ENCODE measurements at places on chromosomes 7 and 10. TPM values are rescaled to one million over a fixed set of nuclear protein-coding genes. Genes with fewer than 3 reads are reported as not detected.

GRCh38 chr7:36088966-36089365, 64.1 kb upstream of the EEPD1 start:
- DNase-seq, result no peak

DNA sequence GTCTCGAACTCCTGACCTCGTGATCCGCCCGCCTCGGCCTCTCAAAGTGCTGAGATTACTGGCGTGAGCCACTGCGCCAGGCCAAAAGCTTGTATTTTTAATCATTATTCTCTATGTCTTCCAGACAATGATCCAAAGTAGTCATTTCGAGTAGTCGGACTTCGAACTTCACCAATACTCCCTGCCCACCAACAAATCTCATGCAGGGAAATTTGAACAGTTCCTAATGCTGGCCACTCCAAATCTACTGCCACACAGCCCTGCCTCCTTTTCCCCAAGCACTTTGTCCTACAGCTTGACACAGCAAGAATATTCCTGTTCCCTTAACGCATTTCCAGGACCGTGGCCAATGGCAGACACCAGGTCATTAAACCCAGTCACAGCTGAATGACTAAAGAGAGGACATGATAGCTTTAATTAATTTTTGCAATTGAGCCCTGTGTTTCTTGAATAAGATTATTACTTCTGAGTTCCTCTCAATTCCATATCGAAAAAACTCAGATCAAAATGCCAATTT, 142.3 kb upstream of the NRP1 start:
- no peak for DNase-seq

DNA sequence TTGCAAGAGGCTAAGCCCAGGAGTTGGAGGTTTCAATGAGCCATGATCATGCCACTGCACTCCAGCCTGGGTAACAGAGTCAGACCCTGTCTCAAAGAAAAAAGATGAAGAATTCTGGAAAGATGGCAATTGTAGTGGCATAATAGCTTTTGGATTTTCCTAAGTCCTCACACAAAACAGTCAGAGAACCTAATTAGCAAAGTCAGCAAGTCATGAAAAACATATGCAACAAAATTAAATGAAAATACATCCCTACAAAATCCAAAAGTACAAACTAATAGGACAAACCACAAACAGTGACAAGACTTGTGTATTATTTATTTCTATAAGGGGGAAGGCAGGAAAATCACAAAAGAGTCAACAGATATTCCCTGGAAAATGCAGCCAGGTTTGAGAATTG, 362.3 kb upstream of the PLXDC2 start:
- DNase-seq, result no peak

GRCh38 chr7:141410353-141411000, 140.7 kb upstream of the AGK start:
- DNase-seq, result no peak

DNA sequence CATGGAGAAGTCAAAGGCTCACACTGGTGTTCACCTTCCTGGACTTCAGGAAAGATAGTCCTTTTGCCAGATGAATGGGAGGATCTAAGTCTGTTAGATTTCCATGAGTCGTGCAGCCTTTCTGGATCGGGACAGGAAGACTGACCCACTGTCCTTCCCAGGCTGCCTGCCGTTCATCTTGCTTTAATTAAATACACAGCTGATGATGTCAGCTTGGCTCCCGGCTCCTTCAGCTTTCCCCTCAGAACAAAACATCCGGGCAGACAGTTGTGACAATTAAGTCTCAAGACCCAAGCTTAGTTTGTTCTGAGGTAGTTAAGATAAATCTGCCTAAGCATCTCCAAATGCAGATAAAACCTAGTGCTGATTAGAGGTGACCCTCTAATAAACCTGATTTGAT, 58.6 kb downstream of the AUTS2 start:
- DNase-seq, result no peak

DNA sequence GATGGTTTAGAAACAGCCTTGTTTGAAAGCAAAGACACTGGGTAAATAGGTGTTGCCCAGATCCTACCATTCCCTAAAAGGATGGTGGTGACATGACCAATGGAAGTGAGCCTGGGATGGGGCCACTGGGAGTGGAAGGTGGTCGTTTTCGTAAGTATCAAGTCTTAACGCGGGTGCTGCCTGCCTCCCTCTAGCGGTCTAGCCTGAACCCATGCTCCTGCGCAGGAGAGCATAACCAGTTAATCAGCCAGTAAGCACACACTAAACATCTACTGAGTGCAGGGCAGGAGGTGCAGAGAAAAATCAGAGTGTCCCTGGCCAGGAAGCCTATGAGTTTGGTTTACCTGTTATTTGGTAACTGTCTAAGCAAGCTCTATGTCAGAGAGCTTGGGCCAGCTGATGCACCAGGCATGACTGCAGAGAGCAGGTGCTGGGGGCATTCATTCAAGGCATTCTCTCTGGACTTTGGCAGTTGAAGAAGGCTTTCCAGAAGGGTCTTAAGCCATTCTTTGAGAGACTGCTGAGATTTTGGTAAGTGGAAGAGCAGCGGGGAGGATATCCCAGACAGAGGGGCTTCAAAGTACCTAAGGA, 930 bp downstream of the GARIN1A start:
- DNase-seq, result no peak

Gene MMD2
- polyA plus RNA-seq, result not detected

Gene ZNF485
- polyA plus RNA-seq, result 4.5 TPM

Gene LRIT1
- polyA plus RNA-seq, result not detected

All from naive thymus-derived CD8-positive, alpha-beta T cell (primary cell).